Inflammatory macrophage (primary cell): ENCODE measurements at places on chromosomes 2 and 18.

DNA sequence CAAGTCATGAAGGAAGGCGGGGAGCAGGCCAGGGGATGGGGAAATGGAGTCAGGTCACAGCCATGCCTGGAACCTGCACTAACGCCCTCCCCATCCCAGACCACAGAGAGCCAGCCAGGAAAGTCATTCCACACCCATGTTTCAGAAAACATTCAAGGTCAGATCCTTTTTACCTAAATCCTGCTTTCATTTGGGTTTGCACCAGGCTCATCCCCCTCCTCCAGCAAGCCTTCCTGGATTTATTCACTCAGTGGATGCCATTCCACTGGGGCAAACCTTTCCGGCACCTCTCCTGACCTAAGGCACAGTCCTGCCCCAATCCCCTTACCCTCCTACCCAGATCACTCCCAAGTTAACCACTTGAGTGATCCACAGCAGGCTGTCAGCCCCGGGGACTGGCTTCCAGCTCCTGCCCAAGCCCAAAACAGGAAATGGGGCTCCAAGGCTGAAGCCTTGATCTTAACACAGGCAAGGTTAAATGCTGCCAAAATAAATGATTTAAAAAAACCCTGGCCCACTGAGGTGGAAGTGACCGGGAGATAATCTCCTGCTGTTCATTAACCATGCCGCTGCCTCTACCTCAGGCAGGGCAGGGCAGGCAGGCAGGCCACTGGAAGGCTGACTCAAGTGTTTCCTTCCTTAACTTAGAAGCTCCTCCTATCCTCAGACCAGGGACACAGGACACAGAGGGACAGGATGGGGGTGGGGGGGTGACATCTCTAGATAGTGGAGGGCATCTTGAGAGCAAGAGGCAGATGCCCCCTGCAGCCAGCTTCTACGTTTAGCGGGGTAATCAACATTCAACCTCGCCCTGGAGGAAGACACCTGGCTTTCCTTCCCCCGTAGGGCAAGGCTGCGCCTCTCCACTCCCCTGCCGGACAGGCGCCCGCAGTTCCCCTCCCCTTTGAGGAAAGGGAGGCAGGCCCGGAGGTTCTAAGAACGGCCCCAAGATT is 1.4 kb downstream of the RAB11FIP5 start:
- DNase-seq: no peak

DNA sequence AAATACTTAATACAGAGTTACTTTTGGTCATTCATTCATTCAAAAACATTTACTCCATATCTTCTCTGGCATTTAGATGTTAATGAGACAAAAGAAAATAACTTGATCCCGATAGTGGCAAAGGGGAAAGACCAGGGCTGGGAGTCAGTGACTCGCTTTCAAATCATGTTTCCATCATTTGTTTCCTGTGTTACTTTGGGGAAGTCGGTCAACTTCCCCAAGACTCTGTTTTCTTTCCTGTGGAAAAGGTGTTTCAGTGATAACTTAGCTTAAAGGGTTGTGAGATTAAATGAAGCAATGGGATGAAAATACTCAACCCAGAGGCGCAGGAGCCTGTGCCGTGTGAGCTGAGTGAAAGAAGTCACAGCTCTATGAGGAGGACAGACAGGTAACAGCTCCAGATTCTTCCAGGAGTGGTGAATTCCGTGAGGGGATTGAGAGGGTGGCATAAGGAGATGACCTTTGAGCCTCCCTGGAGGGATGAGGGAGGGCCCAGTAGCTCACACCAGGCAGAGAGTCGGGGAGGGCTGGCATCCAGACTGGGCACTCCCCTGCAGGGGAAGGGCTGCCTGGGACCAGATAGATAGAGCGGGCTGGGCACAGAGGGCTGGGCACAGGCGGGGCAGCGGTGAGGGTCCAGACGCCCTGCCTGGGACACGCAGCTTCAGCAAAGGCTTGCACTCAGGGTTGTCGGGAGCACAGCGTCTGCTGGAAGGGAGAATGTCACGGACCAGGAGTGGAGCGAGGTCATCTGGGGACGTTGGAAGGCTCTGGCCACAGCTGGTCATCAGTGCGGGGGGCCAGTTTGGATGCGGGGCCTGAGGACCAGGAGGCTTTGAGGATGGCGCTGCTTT is 70.1 kb downstream of the TSHZ1 start:
- no peak for DNase-seq

- peak; percentile 6 for DNase-seq
These were observed 164.0 kb upstream of the REG3G start for GRCh38 chr2:78861546-78861945.

DNA sequence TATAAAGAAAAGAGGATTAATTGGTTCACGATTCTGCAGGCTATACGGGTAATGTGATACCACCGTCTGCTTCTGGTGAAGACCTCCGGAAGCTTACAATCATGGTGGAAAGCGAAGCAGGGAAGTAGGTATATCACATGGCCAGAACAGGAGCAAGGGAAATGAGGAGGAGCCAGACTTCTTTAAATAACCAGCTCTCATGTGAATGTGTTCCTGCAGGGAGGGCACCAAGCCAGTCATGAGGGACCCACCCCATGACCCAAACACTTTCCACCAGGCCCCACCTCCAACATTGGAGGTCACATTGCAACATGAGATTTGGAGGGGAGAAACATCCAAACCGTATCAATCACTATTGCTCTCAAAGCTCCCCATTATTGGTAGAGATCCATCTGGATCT is 61.8 kb downstream of the EFEMP1 start:
- DNase-seq: no peak

DNA sequence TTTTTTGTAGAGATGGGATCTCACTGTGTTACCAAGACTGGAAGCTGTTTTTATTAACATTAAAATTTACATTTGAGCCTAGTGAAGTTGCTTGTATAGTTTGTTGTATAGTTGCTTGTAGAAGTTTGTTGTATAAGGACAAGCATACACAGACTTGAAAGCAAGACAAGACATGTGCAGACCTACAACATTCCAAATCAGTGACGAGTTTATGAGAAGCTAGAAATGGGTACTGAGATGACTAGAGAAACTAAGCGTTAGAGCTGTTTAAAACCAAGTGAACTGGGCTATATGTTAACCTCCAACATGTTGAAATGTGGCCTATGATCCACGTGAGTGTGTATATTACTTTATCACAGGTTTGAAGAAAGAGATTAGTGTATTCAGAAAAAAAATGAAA is 39.1 kb downstream of the ABCB11 start:
- DNase-seq: no peak

- no peak for DNase-seq
These were observed 832.0 kb upstream of the ZEB2 start for GRCh38 chr2:145351864-145352425.

GRCh38 chr18:2223849-2224248 is 347.5 kb downstream of the METTL4 start:
- no peak for DNase-seq

DNA sequence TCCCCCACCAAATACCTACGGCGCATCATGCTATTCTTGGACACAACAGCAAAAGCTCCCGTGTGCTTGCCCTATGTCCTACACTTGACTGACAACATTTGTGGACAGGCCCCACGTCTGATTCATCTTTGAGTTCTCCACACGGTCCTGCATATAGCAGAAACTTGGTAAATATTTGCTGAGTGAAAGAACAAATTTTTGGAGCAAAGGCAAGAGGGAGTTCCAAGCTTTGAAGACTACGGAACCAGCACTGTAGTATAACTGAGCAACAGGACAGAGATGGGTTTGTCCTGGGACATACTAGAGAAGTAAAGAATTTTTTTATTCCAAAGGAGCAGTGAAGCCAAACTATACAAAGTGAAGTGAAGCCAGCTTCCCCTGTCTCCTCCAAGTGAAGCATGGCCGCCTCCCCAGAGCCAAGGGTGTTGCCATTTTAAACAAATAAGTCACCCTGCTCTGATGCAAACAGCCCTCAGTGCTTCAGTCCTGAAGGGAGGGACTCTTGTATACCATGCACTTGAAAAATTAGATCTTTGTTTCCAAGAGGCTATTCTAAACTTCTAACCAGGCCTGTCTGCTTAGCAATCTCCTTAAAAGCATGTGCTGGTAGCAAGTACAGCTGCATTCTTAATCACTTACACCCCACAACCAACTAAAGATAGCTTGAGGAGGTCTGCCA is 35.9 kb downstream of the SPRED2 start:
- DNase-seq: peak; percentile 43
